Stimulated activated CD4-positive, alpha-beta T cell treated with anti-CD3 and anti-CD28 coated beads, Interleukin-4, amount 100 ng/mL, for 48 hours (primary cell): ENCODE measurements at places on chromosomes 16 and 17.
A peak's percentile ranks its signal among the peaks of the same experiment; 100 is the strongest.

- no peak for DNase-seq
Measured at GRCh38 chr17:50347117-50347893, 1.4 kb downstream of the XYLT2 start.

- DNase-seq, result no peak
Measured at GRCh38 chr16:86281421-86281820, 228.9 kb upstream of the FOXF1 start.

- DNase-seq, result no peak
Measured at GRCh38 chr16:30457256-30457655, 11.6 kb upstream of the SEPHS2 start.

- no peak for DNase-seq
Measured at GRCh38 chr17:6641247-6641863, 495 bp downstream of the TXNDC17 start.

GRCh38 chr17:65750631-65751115 is 189.2 kb upstream of the AXIN2 start:
- no peak for DNase-seq

DNA sequence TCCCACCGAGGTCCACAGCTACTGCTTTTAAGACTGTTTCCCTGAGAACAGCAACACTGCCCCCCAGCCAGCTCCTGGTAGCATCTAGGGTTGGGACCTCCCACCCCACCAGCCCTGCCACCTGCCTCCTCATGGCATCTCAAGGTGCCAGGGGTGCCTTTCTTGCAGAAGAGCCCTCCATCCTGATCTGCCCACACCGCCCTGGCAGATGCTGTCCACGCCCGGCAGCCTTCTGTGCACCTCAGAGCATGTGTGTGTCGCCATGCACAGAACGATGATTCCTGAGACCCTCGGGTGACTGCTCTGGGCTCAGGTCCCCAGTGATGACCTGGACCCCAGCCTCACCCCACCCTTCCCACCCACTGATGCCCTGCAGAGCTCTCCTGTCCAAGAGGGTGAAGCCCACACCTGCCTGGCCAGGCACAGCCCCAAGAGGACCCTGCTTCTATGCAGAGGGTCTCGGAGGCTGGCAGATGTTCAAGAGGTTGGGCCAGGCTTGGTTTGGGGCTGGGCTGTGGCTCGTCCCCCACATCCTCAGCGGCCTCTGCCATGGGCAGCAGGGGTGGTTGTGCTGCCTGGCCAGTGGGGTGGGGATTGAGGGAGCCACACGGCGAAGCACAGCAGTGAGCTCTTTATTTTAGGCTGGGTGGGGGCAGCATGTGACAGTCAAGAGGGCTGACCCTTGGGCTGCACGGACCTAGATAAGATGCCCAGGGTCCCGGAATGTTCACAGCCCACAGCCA is 5.2 kb upstream of the SPATA2L start:
- DNase-seq, result no peak

DNA sequence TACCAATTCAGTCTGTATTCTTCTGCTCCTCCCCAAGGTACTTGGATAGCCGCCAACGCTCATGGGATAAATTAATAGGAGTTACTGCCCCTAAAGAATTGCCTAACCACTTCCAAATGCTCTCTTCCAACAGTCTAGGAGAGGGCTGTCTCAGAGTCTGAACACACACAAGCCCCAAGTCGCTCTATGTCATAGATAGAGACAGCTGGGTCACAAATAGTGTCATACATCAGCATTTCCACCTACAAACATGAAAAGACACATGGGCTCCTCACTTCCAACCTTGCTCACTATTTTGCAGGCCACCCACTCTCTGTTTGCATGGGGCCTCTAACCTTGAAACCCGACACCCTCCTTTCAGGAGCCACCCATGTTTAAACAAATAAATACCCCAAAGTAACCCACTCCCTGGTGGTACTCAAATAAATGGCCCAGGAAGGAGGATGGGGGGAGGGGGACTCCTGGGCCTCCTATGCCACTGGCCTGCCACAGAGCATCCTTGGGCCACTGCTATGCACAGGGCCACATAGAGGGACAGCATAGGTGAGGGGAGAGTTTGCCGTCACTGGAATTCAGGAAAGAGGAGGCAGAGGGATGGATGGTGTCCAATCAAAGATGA is 265.9 kb downstream of the SOX9 start:
- no peak for DNase-seq

DNA sequence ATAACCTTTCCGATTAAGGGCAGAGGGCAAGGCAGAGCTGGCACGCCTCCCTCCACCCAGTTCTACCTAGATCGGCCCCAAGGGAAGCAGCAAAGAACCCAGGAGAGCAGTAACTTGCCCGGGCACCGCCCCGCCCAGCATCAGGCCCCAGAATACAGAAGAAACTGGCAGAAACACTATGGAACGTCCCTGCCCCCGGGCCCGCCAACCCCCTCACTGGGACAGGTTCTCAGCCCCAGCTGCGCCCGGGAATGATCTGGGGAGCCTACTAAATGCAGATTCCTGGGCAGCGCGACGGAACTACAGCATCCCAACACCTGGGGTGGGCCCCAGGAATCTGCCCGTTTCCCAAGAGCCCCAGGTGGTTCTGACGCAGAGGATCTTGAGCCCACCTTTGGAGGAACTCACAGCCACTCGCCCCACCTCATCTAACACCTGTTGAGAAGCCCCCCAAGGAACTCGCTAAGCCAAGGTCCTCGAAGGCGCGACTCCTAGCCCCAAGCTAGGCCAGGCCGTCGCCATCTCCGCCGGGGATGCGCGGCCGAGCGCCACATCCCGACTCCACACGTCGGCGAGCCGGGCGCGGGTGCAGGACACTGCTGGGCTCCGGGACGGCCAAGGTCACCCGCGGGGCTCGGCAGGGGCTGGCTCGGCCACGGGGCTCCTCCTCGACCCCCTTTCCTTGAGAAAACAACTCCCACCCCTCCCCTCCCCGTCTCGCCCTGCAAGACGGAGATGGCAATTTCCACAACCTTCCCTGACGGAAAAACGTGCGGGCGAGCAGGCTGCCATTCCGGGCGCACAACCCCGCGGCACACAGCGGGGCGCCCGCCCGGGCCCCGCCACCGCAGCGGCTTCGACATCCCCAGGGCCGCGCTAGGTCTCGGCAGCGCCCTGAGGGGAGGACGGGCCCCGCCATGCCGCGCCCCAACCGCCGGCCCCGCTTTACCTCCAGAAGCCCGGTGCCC is 913 bp downstream of the CDIP1 start:
- no peak for DNase-seq

- DNase-seq, result no peak
Measured at GRCh38 chr16:72410492-72410891, 238.5 kb upstream of the PMFBP1 start.

GRCh38 chr16:55443434-55444346 is 35.3 kb upstream of the MMP2 start:
- DNase-seq, result no peak

DNA sequence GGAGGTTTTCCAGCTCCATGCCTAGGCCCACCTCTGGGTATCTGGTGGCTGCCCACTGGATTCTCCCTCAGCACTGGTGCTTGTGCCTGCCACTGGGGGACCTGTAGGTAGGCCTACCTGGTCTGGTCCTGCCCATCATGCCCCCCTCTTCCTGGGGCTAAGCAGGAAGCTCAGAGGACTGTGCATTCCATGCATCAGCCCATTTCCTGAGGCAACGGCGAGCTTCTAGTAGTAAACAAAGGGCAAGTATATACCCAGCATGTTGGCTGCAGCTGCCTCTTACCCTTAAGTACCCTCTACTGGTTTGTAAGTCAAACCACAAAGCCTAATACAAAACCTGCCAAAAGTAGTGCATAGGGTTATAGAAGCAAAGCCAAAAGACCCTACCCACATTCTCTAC is 37.5 kb downstream of the SDR42E1 start:
- no peak for DNase-seq

GRCh38 chr16:58040945-58041627 is 15.5 kb downstream of the MMP15 start:
- no peak for DNase-seq

DNA sequence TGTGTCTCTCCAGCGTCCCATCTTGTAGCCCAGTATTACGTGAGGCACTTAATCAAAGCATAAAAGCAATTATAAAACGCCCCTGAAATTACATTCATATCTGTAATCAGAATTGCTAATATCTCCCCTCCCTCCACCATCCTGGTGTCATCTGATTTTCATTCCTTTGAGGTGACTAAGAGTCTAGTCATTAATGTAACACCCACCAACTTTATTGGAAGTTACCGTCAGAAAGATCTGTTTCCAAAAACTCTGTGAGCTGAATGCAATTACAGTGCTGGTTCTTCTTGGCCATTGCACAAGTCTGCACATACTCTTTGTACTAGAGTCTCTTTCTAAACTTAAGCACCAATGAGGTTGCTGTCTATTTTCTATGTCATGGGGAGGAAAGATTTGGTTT is 12.5 kb upstream of the MAF start:
- DNase-seq, result no peak

- no peak for DNase-seq
Measured at GRCh38 chr17:51270636-51271035, 10.3 kb downstream of the UTP18 start.

DNA sequence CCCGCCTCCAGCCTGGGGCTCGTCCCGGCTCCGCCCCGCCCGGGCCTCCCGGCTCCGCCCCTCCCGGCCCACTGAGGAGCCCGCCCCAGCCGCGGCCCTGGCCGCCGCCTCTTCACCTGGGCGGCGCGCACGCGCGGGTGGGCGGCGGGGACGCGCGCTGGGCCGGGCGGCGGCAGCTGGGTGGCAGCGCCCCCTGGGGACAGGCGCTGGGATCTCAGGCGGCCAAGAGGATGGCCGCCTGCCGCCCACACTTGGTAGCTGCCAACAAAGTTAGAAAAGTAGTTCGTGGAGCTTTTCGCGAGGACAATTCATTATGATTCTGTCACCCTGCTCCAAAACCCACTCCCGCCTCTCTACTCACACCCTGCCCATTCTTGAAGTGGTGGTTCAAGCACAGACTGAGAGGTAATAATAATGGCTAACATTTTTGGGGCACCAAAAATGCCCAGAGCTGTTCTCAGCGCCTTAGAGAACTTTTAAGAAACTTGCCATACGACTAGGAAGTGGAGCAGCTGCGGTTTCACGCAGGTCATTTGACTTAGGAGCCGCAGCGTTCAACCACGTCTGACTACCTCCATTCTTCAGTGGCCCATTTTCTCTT is 340 bp upstream of the MYO1D start:
- peak; percentile 87 for DNase-seq

- no peak for DNase-seq
Measured at GRCh38 chr17:76810956-76811355, 57.2 kb upstream of the MGAT5B start.

DNA sequence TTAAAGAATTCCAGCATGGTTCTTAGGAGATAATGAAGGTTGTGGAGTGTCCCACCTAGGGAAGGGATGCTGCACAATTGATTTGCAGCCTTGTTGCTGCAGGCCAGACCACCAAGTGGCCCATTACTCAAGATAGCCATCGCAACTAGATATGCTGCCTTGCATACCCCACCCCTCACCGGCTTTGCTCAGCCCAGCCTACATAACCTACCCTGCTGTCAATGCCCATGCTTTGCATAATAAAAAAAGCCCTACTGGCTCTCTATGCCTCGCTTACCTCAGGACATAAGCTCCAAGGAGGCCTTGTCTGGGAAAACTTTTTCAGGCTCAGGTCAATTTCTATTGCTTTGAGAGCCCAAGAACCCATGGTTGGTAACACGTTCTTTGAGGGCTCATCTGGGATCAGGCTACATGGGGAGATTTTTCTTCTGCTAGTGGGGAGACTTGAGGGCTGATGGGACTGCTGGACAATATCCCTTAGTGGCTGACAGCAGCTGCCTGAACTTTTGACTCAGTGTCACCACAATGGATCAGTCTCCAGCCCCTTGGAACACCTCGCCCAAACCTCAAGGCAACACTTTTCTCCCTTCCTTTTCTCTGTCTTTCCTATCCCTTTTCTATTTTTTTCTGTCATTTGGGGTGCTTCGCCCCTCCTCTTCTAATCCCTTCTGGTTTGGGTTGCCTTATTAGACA is 38.3 kb downstream of the SCPEP1 start:
- DNase-seq, result no peak

GRCh38 chr17:58336456-58337209 is 8.0 kb upstream of the TSPOAP1 start:
- DNase-seq, result no peak

DNA sequence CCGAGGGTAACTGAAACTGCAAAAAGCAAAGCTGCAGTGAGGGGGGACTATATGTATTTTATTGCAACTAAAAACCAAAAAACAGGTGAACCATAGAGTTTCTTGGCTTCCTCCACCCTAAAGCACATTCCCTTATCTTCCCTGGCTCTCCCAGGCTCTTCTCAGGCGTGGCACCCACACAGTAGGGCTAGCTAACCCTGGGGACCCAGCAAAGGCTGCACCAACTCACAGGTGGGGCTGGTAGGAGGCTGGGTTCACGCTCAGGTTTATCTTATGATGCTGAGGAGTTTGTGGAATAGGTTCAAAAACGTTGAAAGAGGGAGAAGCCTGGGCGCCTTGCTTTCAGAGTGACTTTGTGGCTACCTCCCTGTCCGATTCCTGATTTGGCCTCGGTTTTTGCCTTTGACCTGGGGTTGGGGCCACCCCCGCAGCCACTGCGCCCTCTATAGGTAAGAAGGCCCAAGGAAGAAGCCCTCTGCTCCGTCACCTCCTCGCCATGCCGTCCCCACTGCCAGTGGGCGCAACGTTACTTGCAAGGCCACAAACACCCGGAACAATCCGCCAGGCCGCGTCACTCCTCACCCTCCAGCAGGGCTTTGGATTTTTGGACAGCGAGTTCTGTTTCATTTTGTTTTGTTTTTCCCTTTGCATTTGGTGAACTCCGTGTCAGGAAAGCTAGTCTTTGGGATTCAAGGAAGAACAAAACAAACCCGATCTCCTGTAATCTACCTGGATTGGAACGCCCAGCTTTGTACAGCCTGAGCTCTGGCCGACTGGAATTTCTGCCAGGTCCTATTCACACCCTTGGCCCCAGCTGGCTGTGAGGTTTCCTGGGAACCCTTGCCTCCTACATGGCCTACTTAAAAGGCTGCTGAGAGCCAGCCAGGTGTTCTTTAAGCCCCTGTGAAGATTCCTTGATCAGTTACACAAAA is 60.8 kb downstream of the TBC1D16 start:
- DNase-seq, result no peak

GRCh38 chr17:57442914-57443571 is 186.7 kb downstream of the MSI2 start:
- peak; percentile 56 for DNase-seq

DNA sequence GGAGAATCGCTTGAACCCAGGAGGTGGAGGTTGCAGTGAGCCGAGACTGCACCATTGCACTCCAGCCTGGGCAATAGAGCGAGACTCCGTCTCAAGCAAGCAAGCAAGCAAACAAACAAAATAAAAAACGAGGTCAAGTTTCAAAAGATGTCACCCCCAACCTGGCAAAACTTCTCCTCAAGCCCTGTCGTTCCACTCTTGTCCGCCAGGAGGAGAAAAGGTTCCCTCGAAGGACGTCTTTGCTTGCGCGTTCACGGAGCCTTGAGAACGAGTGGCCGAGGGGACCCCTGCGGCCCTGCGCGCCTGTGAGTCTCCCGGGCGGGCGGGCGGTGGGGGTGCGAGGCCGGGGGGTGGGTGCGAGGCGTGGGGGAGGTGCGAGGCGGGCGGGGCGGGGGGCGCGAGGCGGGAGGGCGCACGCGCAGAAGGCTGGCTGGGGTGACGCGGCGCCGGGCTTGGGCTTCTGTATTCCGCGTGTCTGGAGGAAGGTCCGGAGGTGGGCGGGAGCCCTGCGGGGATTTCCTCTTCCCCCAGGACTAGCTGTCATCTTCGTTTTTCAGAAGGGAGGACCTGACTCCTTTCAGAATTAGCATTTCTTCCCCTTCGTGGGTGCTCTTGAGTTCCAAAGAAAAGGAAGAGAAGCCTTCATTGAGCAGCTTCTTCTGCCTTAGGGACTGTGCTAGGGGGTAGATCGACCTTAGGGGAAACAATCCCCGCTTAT is 3.7 kb downstream of the SLC52A1 start:
- DNase-seq, result peak; percentile 86
